ENCODE measurements at places on chromosomes 1 and 21.

DNA sequence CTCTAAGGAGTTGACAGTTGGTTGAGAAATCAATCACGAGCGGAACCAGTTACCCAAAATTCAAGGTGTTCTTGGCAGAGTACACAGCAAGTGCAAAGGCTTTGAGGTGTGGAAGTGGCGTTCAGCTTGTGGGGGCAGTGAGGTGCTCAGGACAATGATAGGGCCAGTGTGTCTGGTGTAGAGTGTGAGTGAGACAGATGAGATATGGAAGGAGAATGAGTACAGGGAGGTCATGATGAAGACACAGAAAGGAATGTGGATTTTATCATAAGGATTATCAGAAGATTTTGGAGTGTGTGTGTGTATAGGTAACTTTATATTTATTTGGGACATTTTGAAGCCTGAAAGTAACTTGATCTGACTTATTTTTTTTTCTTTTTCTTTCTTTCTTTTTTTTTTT is 40.9 kb downstream of the IFI44 start:
- no peak for DNase-seq

DNA sequence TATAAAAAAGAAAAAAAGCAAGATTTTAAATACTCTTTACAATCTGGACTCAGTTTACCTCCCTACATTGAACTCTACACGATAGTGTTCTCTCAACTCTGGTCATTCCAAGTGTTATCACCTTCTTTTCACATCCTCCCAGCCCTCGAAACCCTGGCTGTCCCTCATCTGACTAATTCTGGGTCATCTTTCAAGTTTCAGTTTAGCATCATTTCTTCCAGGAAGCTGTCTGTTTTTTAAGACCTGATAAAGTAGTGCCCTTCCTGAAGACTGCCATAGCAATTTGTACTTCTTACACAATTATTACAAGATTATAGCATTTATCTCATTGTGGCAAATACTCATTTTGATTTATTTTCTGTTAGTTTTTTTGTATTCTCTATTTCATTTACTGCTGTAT is 1.2 kb downstream of the ALG14 start:
- no peak for DNase-seq

- peak; percentile 71 for DNase-seq
Measured at GRCh38 chr21:33948096-33948950, 32.7 kb upstream of the ATP5PO start.

- no peak for DNase-seq
Measured at GRCh38 chr1:18234790-18235242, 127.2 kb downstream of the IGSF21 start.

GRCh38 chr1:228379666-228380065 is 27.0 kb downstream of the TRIM11 start:
- no peak for DNase-seq

Measured in breast epithelium (tissue), 4 donors.